Left renal cortex interstitium (tissue), 4 donors: ENCODE measurements at places on chromosomes 16 and 17.
A peak's percentile ranks its signal among the peaks of the same experiment; 100 is the strongest.

GRCh38 chr17:6660101-6660500 lies 8.5 kb downstream of the C17orf100 start:
- no peak for DNase-seq

GRCh38 chr17:62825182-62825581 lies 17.1 kb upstream of the MARCHF10 start:
- DNase-seq, result no peak

DNA sequence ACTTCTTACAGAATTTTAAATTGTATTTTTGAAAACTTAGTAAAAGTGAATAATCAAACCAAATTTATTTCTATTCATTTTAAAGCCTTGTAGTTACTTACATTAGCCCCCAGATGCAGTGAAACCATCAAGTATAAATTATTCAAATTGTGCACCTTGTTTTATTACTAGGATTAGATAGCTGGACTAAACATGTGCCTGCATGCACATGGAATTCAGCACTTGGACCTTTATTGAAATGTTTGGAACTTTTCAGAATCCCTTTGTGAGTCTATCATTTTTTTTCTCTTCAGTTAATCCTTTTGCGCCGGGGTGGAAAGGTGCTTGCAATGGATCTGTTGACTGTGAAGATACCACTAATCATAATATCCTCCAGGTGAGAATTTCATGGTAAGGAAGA lies 4.7 kb downstream of the ZPBP2 start:
- DNase-seq, result no peak

DNA sequence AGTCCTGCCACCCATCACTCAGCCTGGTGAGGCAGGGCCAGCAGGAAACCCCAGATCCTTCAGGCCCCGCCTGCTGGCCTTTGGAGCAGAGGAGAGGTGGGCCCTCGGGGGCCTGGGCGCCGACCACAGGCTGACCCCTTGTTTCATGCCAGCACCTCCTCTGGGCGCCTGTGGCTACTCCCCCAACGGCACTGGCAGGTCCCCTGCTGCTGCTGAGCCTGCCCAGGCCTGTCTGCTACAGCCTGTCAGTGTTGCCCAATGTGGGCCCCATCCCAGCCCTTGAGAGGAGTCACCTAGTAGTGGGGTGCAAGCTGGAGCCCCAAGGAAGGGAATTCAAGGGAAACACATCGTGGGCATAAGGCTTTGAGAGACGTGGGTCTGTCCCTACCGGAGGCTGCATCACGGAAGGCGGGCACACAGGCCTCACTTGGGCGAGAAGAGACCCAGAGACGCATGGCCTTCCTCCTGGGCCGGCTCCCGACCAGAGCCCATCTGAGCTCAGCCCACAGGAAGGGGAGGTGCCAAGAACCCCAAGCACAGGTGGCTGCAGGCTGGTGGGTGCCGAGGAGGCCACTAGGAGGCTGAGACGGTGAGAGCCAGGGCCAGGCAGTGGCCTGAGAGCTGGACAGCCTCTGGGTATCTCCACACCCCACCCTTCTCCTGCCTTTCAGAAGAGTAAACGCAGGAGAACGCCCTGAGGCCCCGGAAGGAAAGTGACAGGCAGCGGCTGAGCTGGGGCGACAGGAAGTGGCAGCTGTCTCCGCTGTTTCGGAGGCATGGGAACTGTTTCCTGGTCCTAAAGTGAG lies 8.0 kb upstream of the FASN start:
- DNase-seq, result no peak

DNA sequence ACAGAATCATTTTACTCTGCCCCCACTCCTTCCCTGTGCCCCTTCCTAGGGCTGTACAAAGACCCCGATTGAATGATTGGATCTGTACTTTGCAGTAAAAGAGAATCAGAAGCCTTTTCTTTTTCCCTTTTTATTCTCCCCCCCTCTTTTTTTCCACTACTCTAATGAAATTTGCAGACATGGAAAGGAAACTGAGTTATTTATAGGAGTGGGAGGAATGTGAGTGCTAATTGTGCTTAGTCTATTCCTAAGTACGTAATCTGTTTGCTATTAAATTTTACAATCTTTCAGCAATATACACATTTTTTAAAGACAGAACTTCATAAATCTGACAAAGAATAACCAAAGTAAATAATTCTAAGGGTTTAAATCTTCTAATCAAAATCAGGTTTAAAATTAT lies 314.3 kb downstream of the MAP2K6 start:
- DNase-seq, result no peak

GRCh38 chr16:27350006-27350405 lies 36.2 kb downstream of the IL4R start:
- no peak for DNase-seq

DNA sequence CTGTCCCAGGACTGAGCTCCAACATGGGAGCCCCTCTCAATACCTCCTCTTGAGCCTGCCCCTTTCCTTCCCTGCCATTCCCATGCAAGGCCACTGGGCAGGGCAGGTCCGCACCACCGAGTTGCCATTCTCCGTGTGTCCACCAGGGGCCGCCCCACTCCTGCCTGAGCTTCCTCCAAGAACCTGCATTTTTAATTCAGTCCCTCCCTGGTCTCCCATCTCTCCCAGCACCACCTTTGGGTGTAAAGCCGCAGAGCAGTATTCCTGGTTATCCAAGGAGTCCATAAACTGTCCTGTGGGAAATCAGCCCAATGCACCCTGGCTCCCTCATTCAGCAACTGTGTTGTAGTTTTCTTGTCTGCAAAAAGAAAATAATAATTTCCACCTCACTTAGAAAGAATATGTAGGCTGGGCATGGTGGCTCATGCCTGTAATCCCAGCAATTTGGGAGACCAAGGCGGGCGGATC lies 15.9 kb upstream of the ANKRD40CL start:
- DNase-seq, result peak; percentile 58

DNA sequence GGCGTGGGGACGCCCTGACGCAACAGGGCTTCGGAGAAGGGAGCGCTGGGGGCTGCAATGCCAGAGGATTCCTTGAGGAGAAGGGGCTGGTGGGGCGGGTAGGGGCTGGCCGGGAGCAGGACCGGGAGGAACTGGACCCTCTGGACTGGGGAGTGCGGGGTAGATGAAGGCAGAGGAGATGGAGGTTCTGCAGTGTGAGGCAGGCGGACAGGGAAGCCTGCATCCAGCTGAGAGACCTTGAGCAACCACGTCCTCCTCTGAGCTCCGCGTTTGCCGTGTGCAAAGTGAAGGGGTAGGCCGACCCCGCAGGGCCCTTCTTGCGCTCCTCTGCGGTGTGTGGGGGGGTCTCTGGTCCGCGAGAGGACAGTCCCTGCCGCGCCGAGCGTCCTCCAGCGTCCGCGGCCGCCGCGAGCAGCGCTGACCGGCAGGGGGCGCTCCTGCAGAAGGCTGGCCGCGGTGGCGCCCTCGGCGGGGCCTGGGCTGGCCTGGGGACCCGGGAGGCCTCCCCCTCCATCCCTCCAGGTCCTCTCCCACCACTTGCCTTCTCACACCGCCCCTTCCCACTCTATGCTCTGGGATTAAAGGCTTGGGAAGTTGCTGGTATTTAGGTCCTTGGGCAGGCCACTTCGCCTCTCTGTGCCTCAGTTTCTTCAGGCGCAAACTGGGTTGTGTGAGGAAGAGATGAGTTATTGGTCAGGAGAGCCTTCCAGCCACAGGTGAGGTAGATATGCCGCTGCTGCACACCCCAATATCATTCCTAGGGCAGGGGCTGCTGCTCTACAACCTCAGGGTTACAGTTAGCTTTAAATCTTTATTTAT lies 9.6 kb upstream of the WNT9B start:
- no peak for DNase-seq

GRCh38 chr17:20010099-20010863 lies 1.1 kb downstream of the SPECC1 start:
- no peak for DNase-seq

- no peak for DNase-seq
These were observed 54.2 kb downstream of the ANKFY1 start for GRCh38 chr17:4209611-4210010.

DNA sequence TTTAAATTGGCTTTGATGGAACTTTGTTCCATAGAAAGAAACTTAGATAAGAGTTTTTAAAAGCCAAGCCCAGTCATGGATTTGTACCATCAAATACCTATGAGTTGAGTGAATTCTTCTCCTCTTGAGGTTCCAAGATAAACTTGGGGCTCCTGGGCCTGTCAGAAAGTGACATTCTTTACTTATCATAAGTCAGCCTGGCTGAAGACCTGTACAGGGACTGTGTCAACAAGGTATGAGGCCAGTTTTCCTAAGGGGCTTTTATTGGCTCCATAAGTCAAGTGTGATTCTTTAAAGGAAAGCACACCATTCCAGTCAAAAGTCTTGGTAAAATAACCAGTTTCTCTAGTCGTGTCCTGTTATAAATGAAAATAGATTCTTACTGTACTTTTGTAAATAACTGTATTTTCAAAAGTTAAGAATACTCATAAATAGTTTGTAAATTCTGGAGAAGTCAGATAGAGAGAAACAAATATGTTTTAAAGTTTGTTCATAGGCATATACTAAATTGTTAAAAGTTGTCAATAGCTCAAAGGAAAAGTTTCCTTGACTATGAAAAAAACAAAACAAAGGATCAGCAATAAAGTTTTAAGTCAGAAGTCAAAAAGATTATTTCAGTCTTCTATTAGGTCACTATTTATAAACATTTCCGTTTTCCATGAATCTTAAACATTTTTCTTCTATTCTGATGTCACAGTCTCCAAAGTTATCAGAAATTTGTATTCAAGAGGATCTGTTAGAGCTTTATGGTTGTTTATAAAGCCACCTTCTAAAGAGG lies 22.5 kb upstream of the MYO1D start:
- DNase-seq, result no peak

GRCh38 chr17:64269687-64270649 lies 6.9 kb upstream of the TEX2 start:
- no peak for DNase-seq

- no peak for DNase-seq
These were observed 8.8 kb upstream of the DNASE1 start for GRCh38 chr16:3645504-3646347.

DNA sequence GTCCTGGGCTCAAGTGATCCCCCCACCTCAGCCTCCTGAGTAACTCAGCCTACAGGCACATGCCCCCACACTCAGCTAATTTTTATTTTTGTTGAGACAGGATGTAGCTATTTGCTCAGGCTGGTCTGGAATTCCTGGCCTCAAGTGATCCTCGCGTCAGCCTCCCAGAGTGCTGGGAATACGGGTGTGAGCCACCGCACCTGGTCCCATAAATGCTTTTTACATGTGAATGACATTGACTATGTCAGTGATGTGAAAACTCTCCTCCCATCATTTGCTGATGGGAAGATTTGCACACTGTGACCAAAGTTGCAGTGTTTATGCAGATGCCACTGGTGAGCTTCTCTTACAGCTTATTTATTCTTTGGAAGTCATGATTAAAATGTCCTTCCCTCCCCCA lies 15.0 kb downstream of the PLCD3 start:
- DNase-seq, result no peak

DNA sequence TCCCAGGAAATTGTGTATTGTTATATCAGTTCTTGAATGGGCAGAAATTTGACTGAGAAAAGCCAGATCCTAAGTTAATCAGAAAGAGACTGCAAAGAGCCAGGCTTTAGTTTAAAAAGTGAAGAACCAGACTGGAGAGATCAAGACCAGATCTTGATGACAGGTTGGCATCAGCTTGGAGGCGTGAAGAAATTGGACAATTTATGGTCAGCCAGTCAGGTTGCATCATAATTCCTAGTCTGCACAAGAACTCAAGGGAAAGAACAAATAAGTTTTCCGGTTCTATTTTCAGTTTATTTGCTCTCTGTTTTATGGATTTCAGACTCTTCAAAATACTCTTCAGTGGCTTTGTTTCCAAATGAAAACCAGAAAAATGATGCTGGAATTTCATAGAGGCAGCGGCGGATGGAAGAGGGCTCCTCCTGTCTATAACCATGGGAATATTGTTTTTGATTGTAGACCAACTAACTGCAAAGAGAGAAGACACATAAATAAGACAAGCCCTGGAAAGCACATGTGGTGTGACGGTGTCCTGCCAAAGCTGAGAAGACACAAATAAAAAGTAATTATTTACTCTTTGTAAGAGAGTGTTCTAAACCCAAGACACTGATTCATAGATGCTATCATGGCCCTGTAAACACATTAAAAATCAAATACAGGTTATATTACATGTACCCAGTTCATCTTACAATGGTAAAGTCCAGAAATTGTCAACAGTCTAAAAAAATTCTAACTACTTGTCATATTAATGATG lies 91.7 kb downstream of the PCTP start:
- no peak for DNase-seq

GRCh38 chr16:12340151-12340733 lies 363.7 kb downstream of the SNX29 start:
- no peak for DNase-seq

DNA sequence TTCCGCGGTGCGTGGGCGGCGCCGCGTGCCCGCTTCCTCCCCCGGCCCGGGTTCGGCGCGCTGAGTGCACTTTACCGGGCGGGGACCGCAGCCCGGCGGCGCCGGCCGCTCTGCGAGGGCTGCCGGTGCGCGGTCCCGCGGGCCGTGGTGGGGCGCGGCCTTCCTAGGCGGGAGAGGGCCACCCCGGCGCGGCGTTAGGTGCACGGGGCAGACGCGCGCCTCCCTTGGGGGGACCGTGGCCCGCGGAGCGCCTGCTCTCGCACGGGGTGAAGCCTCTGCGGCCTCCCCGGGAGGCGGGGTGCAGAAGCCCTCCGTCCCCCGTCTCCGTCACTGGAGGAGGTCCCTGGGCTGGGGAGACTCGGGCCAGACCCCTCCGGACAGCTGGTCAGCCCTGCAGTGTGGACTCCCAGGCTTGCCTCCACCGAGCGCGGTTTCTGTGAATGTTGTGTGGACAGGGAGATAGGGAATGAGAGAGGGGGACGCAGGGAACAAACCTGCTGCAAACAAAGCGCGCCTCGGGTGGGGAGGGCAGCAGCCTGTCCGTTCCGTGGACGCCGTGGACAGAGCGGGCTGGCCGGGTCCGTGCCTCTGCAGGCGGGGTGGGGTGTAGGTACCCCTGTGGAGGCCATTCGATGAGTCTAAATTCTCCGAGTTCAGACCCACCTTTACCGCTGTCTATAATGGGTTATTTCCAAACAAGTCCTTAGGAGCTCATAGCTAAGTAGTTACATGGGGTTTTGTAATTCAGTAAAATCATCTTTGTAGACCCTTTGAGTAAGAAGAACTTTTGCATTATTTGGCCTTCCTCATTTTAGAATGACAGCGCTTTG lies 721 bp downstream of the TBCD start:
- no peak for DNase-seq

- no peak for DNase-seq
These were observed 88.1 kb downstream of the AMFR start for GRCh38 chr16:56337131-56337857.

DNA sequence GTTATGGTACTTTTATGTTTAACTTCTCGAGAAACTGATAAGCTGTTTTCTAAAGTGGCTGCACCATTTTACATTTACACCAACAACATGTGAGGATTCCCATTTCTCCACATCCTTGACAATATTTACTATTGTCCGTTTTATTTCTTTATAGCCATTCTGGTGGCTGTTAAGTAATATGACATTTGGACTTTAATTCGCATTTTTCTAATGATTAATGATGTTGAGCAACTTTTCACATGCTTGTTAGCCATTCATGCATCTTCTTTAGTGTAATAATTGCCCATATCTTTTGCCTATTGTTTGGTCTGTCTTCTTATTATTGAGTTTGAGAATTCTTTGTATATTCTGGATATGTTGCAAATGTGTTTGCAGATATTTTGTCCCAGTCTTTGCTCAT lies 114.2 kb downstream of the DNAH9 start:
- no peak for DNase-seq

GRCh38 chr17:73639322-73639721 lies 4.9 kb downstream of the SDK2 start:
- no peak for DNase-seq
